ENCODE measurements at places on chromosomes 2 and 18.

DNA sequence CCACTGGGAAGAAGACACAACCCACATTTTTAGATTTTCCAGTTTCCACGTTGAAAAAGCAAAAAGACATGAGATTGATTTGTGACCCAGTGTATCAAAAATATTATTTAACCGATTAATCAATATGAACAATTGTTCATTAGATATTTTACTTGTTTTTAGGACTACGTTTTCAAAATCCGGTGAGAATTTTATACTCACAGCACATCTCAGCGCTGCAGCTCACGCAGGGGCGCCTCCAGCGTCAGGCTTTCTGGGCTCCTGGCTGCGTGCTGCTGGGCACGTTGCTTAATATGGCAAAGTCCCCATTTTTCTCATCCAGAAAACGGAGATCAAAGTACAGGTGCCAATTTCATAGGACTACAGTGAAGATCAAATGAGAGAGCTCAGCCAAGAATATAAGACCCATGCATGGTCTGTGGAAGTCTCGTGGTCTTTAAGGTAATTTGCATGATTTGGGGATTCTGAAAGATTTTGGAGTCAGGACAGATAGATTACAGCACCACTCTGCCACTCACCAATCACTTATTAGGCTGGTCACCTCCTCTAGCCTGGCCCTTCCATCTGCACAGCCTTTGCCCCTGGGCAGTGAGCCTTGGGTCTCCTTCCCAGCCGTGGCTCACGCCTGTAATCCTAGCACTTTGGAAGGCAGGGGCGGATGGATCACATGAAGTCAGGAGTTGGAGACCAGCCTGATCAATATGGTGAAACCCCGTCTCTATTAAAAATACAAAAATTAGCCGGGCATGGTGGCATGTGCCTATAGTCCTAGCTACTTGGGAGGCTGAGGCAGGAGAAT, 36.2 kb downstream of the PTPN18 start:
- no peak for DNase-seq

DNA sequence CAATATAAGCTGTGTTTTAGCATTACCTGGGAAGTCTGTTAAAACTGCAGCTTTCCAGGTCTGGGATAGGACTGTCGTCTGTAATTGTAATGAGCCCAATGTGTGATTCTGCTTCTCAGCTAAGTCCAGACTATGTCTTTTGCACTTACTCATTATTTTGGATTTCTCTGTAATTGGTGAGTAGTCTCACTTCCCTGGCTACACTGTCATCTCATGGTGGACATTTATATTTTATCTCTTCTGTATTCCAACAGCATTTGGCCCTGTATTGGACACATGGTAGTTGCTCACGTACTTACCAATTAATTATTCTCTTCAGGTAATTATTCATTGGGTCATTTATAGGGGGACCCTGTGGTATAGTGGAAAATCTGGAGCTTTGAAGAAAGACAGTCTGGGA, 28.0 kb downstream of the LHCGR start:
- DNase-seq: no peak

- DNase-seq: no peak
Measured at GRCh38 chr2:211479536-211480150, 923.2 kb downstream of the CPS1 start.

GRCh38 chr18:49177812-49178211, 227.0 kb upstream of the SMAD7 start:
- no peak for DNase-seq

DNA sequence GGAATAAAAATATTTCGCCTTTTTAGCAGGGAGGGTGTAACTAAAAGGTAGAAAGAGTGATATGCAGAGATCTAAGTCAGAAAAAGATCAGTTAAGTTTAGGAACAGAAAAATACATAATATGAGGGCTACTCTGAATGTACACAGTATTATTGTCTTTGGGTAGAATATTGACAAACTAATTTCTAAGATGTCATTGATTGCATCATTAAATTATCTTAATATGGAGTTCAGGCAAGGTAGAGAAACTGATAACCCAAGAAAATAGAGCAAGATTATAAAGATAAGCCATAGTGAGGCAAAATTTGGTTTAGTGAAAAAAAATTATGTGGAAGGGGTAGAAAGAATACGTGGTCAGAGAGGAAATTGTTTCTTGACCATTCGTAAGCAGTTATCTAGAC, 629.0 kb upstream of the NXPH2 start:
- no peak for DNase-seq

DNA sequence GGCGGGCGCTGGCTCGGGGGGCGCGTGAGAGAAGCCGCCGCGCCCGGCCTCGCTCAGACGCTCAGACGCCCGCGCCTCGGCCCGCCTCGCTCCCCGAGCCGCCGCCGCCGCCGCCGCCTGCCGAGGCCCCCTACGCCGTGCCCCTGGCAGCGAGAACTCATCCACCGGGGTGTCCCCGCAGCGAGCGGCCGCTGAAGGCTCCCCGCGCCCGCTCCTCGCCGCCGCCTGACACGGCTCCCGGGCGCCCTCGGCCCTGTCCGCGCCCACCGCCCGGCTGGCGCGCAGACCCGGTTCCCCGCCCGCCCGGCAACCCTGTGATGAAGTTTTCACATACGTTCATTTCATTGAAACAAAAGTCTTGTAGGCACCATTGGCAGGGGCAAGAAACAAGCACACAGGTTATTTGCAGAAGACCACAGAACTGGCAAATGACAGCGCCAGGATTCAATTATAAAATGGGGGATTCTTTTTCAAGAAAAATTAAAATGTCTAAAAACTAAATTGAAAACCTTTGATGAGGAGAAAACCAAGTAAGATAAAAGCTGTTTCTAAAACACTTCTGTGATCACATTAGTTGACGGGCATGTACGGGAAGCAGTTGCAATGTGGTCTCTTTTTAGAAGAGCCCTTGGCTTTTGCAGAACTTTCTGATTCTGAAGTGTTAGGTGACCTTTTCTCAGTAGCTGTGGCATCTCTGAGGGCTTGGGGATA, 50.5 kb upstream of the TUBA3D start:
- DNase-seq: no peak

DNA sequence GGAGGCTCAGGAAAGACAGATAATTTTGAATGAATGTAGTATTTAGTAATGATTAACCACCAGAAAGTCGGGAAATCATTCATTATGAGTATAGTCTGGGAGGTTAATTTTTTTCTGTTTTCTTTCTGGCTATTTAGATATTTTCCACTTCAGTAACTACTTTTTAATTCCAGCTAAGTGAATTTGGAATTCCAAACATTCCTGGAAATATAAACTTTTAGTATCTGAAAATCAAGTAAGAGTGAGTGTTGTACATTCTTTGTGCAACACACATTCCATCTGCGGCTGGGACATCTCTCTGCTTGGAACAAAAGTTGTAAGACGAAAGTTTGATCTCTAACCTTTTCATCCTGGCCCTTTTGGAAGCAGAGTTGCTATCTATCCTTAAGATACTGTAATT, 275.7 kb upstream of the SPRED2 start:
- DNase-seq: no peak

DNA sequence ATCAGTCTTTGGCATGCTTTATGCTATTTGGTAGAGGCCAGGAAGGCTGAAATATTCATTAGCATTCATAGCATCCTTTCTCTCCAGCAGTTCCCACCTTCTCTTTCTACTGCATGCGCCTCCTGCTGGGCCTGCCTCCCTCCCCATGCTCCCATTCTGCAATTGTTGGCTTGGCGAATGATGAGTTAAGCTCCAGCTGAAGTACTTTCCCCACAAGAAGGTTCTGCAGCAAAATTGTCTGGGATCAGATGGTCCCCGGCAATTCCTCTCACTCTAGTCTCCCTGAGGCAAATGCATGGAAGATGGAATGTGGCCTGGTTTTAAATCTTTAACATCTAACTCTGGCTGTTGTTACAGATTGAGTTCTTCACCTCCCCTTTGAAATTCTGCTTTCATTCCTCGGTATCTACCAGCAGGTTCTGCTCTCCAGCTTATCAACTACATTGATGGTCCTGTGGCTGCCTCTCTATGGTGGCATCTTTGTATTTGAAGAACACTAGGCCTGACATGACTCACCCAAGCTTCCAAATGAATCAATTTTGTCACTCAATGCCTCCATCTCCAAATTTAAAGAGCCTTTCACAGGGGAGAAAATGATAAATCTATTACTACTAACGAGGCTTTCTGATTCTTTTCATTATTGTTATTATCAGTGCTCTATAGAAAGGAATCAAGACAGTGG, 55.9 kb downstream of the KCTD18 start:
- no peak for DNase-seq

DNA sequence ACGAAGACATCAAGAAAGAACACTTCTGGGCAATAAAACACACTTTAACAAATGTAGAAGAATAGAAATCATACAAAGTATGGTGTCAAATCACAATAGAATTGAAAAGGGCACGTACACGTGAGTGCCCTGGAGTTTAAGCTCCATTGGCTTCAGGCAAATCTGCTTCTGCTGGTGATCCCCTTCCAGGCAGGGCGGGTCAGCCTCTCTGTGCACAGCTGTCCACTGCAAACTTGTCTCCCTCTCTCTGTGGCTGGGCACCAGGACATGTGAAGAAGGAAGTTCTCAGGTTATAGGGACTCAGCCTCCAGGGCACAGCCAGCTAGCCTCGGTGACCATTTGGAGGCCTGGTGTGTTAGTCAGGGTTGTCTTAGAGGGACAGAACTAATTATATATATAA, 66.0 kb downstream of the ST3GAL5 start:
- no peak for DNase-seq

- DNase-seq: no peak
Measured at GRCh38 chr2:7992612-7993602, 688.9 kb upstream of the ID2 start.

DNA sequence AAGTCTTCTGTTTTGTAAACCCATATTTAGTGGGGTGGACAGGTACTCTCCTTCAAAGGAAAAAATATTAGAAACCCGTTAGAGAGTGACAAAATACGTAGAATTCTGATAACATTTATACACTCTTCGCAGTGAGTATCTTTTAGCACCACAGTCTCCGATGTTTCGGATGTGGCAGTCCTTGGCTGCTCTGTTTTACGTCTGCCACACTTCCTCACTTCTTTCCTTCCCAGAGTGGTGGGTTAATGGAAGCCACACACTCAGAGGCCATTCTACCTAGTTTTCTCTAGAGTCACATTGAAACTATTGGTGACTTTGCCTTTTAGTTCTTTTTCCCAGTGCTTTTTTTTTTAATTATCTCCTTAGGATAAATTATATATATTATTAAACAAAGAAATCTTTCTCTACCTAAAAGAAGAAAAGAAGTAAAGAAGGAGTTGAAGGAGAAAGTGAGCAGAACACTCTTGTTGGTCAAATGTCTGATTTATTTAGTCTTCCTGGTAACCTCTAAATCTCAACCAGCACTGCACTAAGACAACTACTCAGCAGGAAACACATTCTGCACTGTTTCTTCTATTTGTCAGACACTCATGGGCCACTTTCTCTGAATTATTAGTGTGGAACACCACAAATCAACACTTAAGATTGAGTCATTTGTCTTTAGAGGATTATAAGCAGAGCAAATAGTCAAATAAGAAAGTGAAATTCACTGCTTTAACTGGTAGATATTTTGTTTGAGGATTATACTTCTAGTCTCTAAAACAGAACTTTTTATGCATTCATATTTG, 451.3 kb upstream of the TMEFF2 start:
- DNase-seq: no peak

DNA sequence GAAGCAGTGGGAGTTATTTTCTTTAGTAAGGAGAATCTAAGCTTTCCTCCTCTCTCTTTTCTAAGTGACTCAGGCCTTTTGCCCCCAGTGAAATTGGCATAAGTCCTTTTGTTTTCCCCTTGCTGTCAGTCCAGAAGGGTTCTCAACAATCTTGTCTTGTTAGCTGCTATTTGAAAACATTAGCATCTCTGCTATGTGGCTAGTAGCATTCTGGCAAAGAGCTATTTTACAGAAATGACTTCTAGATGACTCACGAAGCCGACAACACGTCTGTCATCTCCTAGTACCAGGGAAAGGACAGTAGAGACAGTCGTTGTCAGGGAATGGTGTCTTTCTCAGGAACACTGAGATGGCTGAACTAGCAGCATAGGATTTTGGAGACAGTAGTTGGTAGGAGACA, 14.7 kb downstream of the SMARCAL1 start:
- no peak for DNase-seq

DNA sequence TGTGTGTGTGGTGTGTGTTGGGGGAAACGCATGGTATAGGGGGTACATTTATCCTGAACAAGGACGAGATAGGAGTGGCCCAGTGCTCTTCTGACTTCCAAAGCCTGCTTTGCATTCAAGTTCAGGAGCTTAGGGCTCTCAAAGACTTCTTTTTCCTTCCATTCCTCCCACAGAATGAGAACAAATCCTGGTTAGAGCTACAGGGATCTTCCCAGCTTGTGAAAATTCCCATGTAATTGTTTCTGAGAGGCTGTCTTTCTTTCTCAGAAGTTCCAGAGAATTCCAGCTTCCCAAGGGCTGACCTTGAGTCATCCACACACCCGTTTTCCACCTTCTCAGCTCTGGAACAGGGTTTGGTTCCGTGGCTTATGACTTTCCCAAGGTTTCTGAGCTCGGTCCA, 38.9 kb downstream of the FASTKD2 start:
- DNase-seq: no peak

DNA sequence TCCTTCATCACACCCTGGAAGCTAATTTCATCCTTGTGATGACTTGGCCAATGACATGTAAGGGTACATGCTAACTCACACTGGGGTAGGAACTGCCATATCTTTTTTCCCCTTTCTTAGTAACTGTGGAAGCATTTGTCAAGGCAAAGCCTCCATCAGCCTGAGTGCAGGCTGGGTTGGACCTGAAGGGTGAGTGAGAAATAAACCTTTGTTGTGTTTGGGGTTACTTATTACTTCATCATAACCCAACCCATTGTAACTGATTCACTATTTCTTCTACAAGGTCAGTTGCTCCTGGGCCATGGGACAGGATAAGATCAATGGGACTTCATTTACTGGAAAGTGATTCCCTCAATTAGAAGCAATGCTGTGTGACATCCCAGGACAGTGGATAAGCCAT, 108.4 kb downstream of the COL6A3 start:
- no peak for DNase-seq

GRCh38 chr2:28610583-28611201, 114.8 kb downstream of the PLB1 start:
- peak; percentile 25 for DNase-seq

GRCh38 chr2:82752396-82752795, 1706.7 kb downstream of the SUCLG1 start:
- DNase-seq: no peak

- DNase-seq: no peak
Measured at GRCh38 chr2:68088940-68089339, 26.1 kb upstream of the C1D start.

All from stimulated activated CD8-positive, alpha-beta memory T cell treated with anti-CD3 and anti-CD28 coated beads, Interleukin-4, amount 100 ng/mL, for 4 hours (primary cell).